ENCODE measurements at places on chromosomes 12 and 14.

DNA sequence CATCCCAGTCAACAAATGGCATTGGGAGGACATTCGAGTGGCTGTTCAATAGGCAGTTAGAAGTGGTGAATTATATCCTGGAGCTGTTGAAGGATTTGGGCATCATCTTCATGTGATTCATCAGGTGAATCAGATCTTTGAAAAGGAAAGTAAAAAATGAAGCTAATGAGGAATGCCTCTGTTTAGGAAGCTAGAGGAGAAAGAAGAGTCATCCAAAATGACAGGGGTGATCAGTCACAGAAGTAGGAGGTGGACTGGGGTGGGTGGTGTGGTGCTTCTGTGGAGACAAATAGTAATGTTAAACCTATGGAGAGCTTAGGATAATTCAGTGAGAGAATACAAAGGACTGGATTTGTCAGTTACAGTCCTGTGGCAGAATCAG, 32.7 kb downstream of the DIP2B start:
- DNase-seq: no peak

GRCh38 chr12:132715874-132716273, 5.2 kb downstream of the PGAM5 start:
- no peak for DNase-seq

DNA sequence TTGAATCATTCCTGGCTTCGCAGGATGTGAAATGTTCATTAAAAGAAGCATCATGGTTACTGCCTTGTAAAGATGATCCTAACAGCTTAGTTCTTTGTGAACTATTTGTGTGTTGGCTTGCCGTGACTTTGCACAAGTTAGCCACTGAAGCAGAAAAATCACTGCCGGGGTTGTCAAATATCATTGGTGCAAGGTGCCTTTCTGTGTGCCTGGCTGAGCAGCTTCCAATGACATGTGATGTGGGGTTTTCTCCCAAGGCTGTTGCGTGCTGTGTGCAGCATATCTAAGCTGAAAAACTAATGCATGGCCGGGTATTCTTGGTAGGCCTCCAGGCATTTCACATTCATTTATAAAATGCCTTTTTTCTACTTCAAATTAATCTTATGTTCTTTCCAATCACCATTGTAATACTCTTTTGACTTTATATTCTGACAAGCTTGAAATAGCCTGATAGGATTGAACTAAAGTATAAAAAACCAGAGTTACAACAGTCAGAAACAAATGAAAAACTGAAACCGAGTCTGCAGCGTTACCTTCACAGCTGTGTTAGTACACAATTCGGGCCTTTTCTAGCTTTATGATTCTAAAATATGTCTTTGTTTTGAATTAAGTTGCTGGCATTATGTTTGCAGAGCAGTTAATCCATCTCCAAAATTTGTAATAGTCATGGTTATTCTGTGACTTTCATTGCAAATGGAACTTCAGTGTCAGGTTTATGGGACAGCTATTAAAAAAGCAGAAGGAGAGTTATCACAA, 222.1 kb downstream of the SYT1 start:
- no peak for DNase-seq

- DNase-seq: no peak
These were observed 20.7 kb downstream of the GCH1 start for GRCh38 chr14:54881761-54882401.

- DNase-seq: no peak
These were observed 377.9 kb downstream of the GALC start for GRCh38 chr14:87615047-87615446.

DNA sequence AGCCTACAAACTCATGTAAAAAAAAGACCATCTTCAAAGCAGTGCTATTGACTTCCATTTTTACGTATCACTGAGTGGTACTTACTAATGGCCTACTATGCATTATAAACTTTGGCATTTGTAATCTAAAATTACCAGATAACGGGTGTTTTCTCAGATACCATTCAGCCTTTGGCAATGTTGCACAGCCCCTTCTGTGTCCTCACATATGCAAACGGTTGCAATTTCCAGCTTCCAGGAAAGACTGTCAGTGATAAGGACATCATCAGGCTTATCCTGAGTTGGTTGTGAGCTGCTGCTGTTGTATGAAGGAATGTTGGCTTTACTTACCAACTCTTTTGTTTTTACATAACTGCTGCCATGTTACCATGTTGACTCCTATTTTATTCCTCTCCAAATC, 1.6 kb upstream of the SLC6A13 start:
- no peak for DNase-seq

- DNase-seq: no peak
These were observed 47.1 kb upstream of the ATXN7L3B start for GRCh38 chr12:74490390-74491064.

- no peak for DNase-seq
These were observed 4.7 kb downstream of the ADCK1 start for GRCh38 chr14:77804592-77804991.

GRCh38 chr14:99351166-99352007, 79.4 kb upstream of the BCL11B start:
- DNase-seq: no peak

All from AG04450 (cell line).